Activated gamma-delta T cell (primary cell): ENCODE measurements at places on chromosomes 7 and 10.

GRCh38 chr10:651692-652091 lies 37.8 kb downstream of the DIP2C start:
- no peak for DNase-seq

DNA sequence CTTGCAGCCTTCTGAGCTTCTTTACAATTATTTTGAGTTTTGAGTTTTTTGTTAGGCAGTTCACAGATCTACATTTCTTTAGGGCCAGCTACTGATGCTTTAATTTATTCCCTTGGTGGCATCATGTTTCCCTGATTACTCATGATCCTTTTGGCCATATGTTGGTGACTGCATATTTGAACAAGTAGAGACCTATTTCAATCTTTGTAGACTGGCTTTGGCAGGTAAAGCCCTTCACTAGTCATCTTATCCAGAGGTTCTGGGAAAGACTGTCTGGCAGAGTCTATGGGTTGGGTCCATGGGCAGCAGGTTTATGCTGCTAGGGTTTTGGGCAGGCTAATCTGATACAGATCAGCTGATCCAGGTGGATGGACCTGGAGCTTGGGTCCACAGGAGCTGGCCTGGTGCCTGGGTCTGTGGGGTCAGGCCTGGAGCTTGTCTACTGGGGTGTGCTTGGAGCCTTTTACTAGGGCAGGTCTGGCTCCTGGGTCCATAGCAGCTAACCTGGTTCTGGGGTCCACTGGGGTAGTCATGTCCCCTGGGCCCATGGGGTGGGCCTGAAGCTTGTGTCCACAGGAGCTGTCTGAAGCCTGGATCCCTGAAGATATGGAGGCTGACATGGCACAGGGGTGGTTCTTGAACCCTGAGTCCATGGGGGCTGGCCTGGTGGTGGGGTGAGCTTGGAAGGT lies 72.7 kb downstream of the GPR85 start:
- DNase-seq, result no peak

DNA sequence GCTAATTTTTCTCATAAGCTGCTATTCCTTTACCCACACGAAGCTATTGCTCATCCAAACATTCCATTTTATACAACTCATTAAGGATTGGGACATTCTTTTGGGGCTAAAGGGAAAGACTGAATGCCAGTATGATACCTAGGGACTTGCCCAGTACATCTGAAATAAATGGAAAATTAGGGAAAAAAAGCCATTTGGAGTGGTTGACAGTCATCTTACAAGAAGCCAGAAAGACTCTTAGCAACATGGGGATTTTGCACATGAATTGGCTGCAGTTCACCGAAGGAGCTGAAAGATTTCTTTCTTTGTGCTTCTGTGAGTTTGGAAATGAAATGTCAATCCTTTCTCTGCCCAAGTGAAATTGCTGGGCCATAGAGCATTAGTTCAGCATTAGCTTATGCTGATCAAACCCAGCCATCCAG lies 43.3 kb upstream of the MTURN start:
- DNase-seq, result no peak

DNA sequence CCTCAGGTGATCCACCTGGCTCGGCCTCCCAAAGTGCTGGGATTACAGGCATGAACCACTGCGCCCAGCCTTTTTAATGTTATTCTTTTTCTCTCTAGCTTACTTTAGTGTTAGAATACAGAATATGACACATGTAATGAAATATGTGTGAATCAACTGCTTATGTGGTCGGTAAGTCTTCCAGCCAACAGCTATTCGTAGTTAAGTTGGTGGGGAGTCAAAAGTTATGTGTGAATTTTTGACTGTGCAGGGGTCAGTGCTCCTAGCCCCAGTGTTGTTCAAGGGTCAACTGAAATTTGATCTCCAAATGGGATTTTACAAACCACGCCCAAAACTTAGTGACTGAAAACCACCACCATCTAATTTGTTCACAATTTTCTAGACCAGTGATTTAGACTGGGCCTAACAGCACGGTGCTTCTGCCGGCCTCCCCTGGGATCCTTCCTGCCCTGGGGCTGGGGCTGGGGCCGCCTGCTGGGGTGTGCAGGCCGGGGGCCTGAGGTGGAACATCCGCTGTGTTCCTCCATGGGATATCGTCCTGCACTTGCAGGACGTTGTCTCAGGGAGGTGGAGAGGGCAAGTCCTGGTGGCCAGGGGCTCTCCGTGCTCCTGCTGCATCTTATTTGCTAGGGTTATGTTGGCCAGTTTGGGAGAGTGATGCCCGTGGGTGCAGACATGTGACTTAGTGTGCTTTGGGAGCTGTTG lies 24.5 kb upstream of the GRB10 start:
- DNase-seq, result no peak

DNA sequence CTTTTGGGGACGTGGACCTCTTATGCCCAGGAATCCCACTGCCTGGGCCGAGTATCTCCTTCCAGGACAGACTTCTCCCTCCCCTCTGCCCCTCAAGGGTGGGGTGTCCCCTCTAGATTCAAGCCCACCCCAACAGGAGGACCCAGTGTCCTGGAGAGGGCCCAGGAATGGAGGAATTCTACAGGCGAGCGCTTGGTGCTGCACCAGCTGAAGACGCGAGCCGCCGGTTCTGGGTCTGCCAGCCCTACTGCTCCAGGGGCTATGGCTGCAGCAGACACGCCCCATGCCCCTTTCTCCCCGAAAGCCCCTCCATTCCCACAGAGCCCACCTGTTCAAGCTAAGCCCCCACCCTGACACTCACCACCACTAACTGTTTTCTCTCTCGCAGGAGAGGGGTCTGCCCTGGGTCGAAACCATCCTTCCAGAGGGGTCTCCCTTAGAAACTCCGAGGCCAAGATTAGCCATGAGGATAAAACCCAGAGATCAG lies 8.6 kb downstream of the CRYGN start:
- DNase-seq, result no peak

GRCh38 chr10:119831656-119832055 lies 41.0 kb downstream of the MCMBP start:
- DNase-seq, result no peak

- DNase-seq, result no peak
These were observed 42.0 kb downstream of the PRF1 start for GRCh38 chr10:70560511-70560941.

DNA sequence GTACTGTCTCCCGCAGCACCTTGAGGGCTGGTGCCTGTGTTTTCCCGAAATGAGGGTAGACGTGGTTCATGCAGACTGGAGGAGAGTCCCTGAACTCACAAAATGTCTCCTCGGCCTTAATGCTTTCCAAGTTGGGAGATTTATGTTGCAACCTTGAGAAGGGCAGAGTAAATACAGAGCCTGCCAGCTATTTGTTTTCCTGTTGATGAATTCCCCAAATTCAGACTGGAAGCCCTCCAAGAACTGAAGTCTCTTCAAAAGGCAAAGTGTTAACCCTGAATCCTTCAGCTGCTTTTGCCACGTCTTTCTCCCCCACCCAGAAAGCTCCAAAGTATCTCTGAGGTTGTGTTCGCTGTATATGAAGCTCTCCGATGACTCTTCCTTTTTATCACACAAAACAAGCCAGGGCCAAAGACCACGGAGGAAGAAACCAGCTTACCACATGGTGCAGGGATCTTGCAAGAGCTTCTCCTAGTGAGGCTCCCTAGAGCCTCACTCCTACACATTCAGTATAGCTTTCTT lies 254.7 kb upstream of the NFE2L3 start:
- DNase-seq, result no peak

DNA sequence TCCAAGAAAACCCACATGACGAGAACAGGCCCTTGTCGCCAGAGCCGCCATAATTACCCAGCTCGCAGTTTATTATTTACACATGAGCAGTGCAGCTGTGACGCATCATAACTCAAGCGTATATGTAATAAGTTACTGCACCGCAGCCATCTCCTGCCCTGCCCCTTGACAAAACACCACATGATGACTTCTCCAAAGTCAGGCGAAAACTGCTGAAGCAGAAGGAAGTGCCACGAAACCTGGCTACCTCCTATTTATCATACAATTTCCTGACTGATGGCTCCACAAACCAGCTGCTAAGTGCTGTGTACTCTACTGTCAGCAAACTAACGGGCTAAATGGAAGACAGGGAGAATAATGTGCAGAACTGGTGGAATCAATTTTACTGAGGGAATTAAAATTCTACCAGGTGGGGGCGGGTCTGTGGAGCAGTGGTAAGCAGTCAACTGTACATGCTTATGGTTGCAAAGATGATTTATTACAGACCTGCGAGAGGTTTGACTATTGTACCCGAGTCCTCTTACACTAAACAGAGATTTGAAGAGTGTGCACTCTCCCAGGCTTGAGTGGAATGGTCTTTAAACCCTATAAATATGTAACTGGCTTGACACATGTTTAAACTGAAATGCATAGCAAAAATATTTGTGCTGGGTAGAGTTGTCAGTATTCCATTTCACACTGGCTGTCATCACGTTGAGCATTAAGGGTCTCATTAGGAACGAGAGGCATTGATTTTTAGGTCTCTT lies 156.0 kb downstream of the GLI3 start:
- no peak for DNase-seq

GRCh38 chr7:151340794-151341356 lies 737 bp upstream of the NUB1 start:
- no peak for DNase-seq

GRCh38 chr7:105013816-105014692 lies at the start of gene KMT2E:
Gene KMT2E, plus strand, starts transcription at chr7:105014205. Its CDS starts 26,748 bp downstream, at chr7:105040953.
- peak; percentile 87 for DNase-seq

GRCh38 chr7:30996256-30996655 lies 32.5 kb downstream of the GHRHR start:
- no peak for DNase-seq
